Vagina (tissue), 2 donors: ENCODE measurements at places on chromosomes 6 and 20.

- no peak for DNase-seq
- no peak overlapping the region for H3K4me3 ChIP-seq
- H3K4me1 ChIP-seq = peaks cover 25% of the 10 kb centered on the region
- H3K36me3 ChIP-seq = no peaks in the 10 kb centered on the region
- peak overlapping the region; percentile 15 for H3K27ac ChIP-seq
- H3K27me3 ChIP-seq = no peaks in the 10 kb centered on the region
Observed at GRCh38 chr6:55668591-55668990, 89.6 kb upstream of the HMGCLL1 start.

DNA sequence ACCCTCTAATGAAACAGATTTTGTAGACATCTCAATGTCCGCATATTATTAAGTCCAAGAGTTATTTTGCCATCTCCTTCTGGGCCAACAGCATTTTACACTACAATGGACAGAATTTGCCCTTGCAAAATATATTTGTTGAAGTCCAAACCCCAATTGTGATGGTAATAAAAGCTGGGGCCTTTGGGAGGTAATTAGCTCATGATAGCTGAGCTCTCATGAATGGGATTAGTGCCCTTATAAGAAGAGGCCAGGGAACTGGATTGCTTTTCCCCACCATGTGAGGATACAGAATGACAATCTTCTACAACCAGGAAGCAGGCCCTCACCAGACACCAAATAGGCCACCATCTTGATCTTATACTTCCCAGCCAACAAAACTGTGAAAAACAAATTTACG, 44.9 kb upstream of the MTRF1L start:
- no peaks in the 10 kb centered on the region for H3K36me3 ChIP-seq
- no peak for DNase-seq
- no peak overlapping the region for H3K27ac ChIP-seq
- H3K4me3 ChIP-seq = no peak overlapping the region

GRCh38 chr6:5213836-5214235, 46.9 kb downstream of the LYRM4 start:
- H3K4me3 ChIP-seq = no peak overlapping the region
- DNase-seq = no peak
- peaks cover 17% of the 10 kb centered on the region for H3K36me3 ChIP-seq

GRCh38 chr6:112488238-112488637, 141.1 kb downstream of the RFPL4B start:
- H3K4me1 ChIP-seq = no peaks in the 10 kb centered on the region
- no peak overlapping the region for H3K27ac ChIP-seq
- H3K27me3 ChIP-seq = no peaks in the 10 kb centered on the region
- no peak overlapping the region for H3K4me3 ChIP-seq
- no peaks in the 10 kb centered on the region for H3K36me3 ChIP-seq
- no peak for DNase-seq

DNA sequence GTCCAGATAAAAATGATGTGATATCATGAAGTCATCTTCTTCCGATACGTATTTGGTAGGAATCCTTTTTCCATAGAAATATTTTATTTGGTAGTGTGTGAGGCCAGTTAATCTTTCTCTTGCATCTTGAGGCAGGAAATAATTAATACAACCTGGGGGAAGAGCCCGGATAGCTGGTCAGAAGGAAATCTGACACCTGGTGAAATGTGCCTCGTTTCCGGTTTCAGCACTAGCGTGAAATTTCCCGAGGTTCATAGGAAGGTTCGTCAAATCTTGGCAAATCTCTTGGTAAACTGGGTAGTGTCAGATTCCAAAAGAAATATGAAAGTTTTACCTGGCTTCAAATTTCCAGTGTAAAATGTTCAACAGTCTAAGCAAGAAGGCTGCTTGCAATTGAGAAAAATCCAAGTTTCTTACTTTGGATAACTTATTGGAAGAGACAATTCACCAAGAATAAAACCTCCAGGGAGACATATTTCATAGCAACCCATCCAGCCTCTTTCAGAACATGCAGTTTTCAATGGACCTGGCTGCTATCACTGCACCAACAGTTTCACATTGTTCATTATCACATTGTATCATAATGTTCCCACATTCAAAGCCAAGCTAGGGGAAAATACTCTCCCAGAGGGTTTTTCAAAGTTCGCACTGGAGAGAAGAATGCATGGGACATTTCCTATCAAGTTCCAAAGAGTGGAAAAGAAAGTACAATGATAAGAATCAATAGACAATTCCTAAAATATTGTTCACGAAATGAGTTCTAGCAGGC, 454.5 kb upstream of the CITED2 start:
- H3K27ac ChIP-seq = no peak overlapping the region
- H3K4me1 ChIP-seq = no peaks in the 10 kb centered on the region
- no peak for DNase-seq

DNA sequence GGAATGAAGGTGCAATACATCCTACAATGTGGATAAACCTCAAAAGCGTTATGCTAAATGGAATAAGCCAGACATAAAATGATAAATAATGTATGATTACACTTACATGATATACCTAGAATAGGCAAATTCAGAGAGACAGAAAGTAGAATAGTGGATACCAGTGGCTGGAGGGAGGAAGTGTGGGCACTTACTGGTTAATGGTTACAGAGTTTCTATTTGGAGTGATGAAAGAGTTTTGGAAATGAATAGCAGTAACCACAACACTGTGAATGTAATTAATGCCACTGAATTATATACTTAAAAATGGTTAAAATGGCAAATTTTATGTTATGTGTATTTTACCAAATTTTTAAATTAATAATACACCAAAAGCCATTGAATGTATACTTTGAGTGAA, 71.4 kb upstream of the CST7 start:
- no peaks in the 10 kb centered on the region for H3K4me1 ChIP-seq
- H3K27me3 ChIP-seq = no peaks in the 10 kb centered on the region
- H3K27ac ChIP-seq = no peak overlapping the region
- DNase-seq = no peak
- no peak overlapping the region for H3K4me3 ChIP-seq
- no peaks in the 10 kb centered on the region for H3K36me3 ChIP-seq

DNA sequence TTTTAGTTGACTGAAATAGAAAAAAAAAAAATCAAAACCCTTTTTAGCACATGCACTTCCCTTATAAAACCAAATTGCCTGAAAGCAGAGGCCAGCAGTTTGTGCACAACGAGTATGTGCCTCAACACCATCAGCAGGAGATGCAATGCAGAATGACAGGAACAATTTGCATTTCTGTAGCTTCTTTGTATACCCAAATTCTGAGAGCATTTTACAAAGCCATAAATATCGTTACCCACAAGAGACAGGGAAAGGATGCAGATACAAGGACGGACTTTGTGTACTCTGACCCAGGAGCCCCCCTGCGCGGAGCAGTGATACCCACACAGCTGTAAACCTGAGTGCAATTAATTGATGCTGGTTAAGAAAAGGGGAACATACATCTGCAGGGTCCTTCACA, 285.6 kb downstream of the PRKN start:
- H3K4me3 ChIP-seq = no peak overlapping the region
- no peaks in the 10 kb centered on the region for H3K27me3 ChIP-seq
- no peak for DNase-seq
- no peaks in the 10 kb centered on the region for H3K36me3 ChIP-seq
- H3K27ac ChIP-seq = no peak overlapping the region

DNA sequence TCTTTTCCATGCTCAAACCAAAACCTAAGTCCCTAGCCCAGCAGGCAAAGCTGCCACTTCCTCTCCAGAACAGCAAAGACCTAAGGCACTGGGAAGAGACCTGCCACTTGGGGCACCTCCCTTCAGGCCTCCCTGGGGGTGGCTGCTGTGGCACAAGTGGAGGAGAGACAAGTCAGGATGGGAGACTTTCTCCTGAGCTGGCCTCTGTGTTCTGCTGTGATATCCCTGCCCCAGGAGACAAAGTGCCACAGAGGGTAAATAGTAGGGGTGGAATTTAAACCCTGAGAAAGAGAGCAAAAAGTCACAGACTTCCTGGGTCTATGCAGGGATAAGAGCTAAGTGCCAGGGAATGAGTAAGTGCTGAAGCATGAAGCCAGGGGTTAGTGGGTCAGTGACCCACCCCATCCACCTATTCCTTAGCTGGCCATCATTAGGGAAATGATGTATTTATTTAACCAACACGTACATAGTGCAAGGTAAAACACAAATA, 84.2 kb downstream of the MRPL14 start:
- H3K4me1 ChIP-seq = peaks cover 39% of the 10 kb centered on the region
- no peak for DNase-seq
- H3K36me3 ChIP-seq = no peaks in the 10 kb centered on the region
- no peak overlapping the region for H3K4me3 ChIP-seq
- H3K27ac ChIP-seq = peak overlapping the region; percentile 72
- no peaks in the 10 kb centered on the region for H3K27me3 ChIP-seq

DNA sequence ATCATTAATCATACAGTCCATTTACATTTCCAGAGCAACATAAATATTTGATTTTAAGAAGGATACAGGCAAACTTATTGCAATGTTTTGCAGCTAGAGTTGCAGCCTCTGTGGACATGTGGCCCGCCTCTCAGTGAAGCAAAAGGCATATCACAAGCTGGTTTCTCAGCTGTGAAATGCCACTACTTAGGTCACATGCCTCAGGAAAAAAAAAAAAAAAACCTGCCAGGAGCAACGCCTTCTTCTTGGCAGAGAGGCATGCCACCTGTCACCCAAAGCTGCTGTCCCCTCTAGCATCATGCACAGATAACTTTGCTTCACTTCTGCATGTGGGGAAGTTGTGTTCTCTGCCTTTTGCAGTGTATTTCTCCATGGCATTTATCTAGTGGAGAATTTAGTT, 18.5 kb downstream of the GRM1 start:
- no peaks in the 10 kb centered on the region for H3K4me1 ChIP-seq
- no peaks in the 10 kb centered on the region for H3K27me3 ChIP-seq
- H3K27ac ChIP-seq = no peak overlapping the region
- no peak overlapping the region for H3K4me3 ChIP-seq
- H3K36me3 ChIP-seq = no peaks in the 10 kb centered on the region

DNA sequence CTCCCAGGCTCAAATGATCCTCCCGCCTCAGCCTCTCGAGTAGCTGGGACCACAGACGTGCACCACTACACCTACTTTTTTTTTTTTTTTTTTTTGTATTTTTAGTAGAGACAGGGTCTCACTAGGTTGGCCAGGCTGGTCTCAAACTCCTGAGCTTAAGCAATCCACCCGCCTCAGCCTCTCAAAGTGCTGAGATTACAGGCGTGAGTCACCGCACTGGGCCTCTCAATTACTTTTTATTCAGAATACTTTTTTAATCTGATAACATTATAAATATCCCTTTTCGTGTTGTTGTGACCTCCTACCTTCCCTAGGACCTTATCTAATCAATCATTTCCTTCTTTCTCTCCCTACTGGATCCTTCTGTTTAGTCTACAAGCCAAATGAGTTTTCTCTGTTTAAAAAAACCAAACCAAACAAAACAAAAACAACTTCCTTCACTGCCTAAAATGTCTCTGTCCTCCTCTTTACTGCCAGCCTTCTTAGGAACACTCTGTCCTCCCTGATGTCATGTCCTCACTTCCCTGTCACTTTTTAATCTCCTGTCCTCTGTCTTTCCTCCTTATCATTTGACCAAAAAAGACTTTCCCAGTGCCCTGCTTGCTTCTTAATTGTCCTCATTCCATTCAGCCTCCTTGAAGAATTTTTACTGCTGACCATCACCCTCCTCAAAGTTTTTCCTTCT, 85.0 kb downstream of the CAP2 start:
- H3K4me3 ChIP-seq = no peak overlapping the region
- no peak for DNase-seq
- no peaks in the 10 kb centered on the region for H3K36me3 ChIP-seq
- no peak overlapping the region for H3K27ac ChIP-seq
- no peaks in the 10 kb centered on the region for H3K27me3 ChIP-seq

DNA sequence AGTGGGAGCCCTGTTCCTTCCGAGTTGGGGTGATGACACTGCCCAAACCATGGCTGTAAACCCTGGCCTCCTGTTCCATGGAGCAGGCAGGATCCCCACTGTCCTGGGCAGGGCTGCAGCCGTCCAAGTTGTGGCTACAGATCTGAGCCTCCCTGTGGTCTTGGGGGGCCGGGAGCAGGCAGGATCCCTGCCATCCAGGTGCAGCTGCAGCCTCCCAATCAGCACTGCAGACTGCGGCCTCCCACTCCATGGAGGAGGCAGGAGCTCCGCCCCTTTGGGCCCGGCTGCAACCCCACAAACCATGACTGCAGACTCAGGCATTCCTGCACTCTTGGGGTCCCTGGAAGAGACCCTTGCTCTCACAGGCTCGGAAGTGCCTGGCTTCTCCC, 872.1 kb upstream of the GJE1 start:
- H3K27me3 ChIP-seq = no peaks in the 10 kb centered on the region
- DNase-seq = no peak
- no peak overlapping the region for H3K4me3 ChIP-seq

DNA sequence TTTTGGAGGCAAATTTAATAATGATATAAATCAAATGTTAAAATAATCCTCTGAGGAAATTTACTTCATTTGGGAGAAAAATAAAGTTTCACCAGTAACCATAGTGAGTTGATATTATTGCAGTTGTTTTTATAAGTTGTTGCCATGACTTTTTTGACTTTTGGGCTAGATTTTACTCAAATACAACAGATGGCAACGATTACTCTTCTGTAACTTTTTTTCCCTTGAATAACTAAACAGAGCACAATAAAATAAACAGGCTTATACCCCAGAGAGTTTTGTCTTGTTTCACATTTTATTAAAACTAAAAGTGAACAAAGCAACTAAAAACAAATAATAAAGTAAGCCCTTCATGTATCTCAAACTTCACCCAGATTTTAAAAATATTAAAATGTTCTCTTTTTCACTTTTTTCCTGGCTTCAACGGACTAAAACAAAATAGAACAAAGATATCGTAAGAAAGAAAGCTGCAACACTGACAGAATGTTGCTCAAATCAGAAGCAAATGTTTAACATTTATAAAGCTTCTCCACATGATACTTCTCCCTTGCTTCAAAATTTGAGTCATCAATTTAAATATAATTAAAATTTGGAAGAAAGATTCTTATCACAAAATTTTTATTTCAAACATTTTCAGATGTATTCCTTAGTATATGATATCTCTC, 42.5 kb upstream of the BMP5 start:
- H3K4me3 ChIP-seq = no peak overlapping the region
- H3K27me3 ChIP-seq = no peaks in the 10 kb centered on the region
- no peaks in the 10 kb centered on the region for H3K4me1 ChIP-seq
- H3K36me3 ChIP-seq = no peaks in the 10 kb centered on the region
- no peak overlapping the region for H3K27ac ChIP-seq

DNA sequence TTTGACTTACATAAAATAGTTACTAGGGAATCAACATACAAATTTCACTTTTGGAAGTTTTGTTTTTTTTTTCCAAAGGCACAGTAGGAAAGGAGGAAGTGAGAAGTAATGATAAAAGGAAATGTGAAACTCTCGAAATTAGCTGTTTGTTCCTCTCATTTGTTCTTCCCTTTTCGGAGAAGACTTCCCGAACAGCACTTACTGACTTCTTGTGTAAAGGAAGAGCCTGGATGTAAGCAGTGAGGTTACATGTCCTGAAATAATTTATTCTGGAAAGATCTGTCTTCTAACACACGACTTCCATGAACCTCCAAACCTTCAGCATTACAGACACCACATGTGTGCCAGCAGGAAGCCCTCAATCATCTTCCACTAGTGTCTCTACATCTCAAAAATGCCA, 59.1 kb downstream of the KIF16B start:
- DNase-seq = no peak
- no peaks in the 10 kb centered on the region for H3K4me1 ChIP-seq
- no peak overlapping the region for H3K4me3 ChIP-seq
- H3K27ac ChIP-seq = no peak overlapping the region
- H3K36me3 ChIP-seq = no peaks in the 10 kb centered on the region
- no peaks in the 10 kb centered on the region for H3K27me3 ChIP-seq

GRCh38 chr6:41519305-41519744, 26.9 kb upstream of the FOXP4 start:
- no peak for DNase-seq
- no peaks in the 10 kb centered on the region for H3K36me3 ChIP-seq
- H3K4me1 ChIP-seq = no peaks in the 10 kb centered on the region
- no peaks in the 10 kb centered on the region for H3K27me3 ChIP-seq
- H3K27ac ChIP-seq = no peak overlapping the region
- no peak overlapping the region for H3K4me3 ChIP-seq
